ENCODE measurements at places on chromosomes 1 and 21.

- DNase-seq = no peak
These were observed 23.9 kb upstream of the RPTN start for GRCh38 chr1:152182944-152183361.

DNA sequence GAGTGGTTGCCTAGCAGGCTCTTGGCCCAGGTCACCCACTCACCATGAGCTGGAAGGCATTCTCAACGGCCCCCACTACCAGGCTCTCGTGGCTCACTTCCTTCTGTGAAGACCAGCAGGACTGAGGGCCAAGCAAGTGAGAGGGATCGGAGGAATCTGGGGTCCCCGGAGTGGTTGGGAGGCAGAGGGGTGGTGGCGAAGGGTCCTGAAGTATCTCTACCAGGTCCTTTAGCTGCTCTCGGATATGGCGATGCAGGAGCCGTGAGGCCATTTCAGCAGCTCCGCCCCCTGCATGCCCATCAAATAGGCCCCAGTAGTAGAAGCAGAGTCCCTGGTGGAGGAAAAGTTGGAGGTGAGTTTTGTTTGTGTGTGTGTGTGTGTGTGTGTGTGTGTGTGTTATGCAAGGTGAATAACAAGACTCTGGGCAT, 2.4 kb downstream of the PPM1J start:
- DNase-seq = no peak

- no peak for DNase-seq
These were observed 2.3 kb upstream of the TCP10L start for GRCh38 chr21:32587651-32588050.

DNA sequence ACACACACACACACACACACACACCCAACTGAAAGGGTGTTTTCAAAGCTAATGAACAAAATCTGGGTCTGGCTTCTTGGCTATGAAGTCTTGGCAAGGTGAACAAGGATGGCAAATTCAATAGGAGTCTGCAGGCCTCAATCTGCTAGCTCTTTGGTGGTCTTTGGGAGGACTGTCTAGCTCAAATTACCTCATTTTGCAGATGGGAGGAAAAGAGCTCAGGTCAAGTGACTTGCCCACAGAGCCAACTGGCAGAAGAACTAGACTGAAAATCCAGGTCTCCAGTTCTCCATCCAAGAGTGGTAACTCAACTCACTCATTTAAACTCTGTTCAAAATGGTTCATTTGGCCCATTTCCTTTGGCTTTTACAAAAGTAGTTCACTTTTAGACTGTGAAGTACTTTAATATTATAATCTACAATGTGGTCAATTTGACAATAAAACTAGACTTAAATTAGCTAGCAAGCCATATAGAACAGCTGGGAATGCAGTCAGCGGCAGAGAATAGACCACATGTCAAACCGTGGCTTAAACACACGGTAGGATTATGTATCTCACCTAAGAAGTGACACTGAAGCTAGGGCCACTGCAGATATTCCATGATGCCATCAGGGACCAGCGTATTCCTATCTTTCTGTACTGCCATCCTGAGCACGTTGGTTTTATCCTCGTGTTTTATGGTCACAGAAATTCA, 112.9 kb downstream of the APP start:
- DNase-seq = no peak

Measured in stimulated activated CD4-positive, alpha-beta T cell treated with anti-CD3 and anti-CD28 coated beads, TNF-alpha, amount 100 ng/mL, for 1 hour (primary cell).